ENCODE measurements at places on chromosomes 5 and 9.

DNA sequence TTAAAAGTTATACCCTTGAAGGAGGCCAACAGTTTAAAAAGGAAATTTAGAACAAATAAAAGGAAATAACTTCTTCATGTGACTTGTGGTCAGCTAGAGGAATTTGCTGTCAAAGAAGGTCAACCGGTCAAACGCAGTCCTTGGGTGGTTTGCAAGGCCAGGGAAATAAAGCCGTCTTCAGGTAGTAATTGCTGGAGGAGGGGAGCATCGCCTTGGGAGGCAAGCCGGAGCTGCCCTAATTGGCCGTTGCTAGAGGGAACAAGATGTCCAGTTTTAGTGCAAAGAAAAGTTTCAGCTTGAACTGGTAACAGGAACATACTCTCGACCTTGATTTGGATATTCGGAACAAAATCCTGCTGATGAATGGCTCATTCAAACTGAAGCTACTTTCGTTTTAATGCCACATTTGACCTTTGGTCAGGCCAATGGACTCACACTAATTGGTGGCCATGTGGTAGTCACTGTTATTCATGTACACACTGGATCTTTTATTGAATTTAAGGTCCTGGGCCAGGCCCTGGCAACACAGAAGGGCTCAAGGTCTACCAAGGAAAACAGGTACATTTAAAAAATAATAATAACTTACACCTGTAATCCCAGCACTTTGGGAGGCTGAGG is 47.0 kb upstream of the MYO10 start:
- no peak for DNase-seq

GRCh38 chr5:145925803-145926202 is 10.6 kb upstream of the SH3RF2 start:
- no peak for DNase-seq

DNA sequence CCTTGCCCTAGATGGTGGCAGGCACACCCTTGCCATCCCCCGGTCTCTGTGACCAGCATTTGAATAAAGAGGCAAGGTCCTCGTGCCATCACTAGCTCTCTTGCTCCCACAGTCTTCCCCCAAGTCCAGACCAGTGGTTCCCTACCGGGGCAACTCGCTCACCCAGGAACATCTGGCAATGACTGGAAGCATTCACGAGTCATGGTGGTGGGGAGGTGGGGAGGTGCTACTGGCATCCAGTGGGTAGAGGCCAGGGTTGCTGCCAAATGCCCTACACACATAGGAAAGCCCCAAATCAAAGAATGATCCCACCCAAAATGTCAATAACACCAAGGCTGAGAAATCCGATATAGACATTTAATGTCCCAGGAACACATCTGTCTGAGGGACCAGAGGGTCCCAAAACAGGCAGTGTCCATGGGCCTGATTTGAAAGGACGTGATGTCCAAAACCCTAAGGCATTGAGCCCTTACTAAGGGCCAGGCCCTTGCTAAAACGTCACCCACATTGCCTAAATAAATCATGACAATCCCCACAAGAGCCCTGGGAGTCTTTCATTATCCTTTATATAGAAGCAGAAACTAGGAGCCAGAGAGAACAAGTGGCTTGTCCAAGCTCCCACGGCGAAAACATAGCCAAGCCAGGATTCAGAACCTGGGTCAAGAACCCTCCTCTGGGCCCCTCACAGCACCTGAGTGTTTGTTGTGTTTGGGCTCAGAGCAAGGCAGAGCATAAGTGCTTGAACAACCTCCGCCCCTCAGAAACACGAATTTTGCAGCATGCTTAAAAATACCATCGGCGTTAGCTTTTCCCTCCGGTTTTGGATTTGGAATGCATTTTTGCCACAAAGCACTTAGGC is 119.3 kb upstream of the WWC1 start:
- DNase-seq, result no peak

GRCh38 chr5:429453-430188 is 13.4 kb upstream of the EXOC3 start:
- DNase-seq, result no peak

- DNase-seq, result no peak
These were observed 1.5 kb downstream of the KLF9 start for GRCh38 chr9:70412832-70413463.

DNA sequence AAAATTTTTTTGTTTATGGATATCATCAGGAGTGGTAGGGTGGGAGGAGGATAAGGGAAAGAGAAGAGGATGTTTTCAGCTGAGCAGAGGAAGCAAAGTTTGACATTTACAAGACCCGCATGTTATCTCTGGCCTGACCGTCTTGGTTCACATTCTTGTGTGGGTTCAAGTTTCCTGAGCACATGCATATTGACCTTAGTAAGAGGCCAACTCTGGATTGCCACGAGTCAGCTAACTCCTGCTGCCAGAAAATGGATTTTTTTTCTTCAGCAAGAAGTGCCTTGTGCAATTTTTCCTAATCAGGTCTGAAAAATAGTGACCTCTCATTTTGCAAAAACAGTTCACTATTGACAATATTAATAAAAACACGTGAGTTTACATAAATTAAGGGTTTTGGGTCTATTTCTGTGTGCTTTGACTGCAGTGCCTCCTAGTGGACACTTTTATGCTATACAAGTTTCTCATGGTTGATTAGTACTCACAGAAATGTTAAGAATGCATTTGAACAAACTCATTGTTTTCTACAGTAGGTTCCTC is 27.1 kb upstream of the BASP1 start:
- DNase-seq, result peak; percentile 2

GRCh38 chr5:95331358-95331757 is 46.5 kb upstream of the MCTP1 start:
- DNase-seq, result no peak

- DNase-seq, result no peak
These were observed 14.7 kb downstream of the RAD1 start for GRCh38 chr5:34900652-34901051.

Measured in GF-D8 (cell line).